ENCODE measurements at places on chromosomes 12 and 14.

GRCh38 chr12:93174473-93174872 is 203.3 kb upstream of the NUDT4 start:
- DNase-seq = no peak

- no peak for DNase-seq
These were observed 62.6 kb upstream of the VASH1 start for GRCh38 chr14:76698631-76699030.

DNA sequence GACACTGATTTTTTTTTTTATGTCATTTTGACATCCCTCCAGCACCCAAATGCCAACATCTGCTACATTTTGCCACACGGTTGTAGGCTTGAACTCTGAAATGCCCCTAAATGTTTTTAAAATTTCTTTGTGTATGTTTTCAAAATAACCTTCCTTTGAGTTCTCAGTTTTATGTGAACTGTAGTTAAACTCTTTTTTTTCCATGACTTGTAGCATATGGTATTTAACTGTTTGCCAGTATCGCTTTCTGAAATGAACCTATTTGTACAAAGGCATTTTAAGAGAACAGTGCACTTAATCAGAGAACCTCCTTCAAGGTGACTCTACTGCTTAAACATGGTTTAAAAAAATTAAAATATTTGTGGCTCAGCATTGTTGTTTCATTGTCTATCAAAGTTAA is 61.5 kb downstream of the PDE3A start:
- DNase-seq = no peak

GRCh38 chr14:36306836-36307235 is 13.6 kb downstream of the MBIP start:
- DNase-seq = no peak

- no peak for DNase-seq
These were observed 6.2 kb upstream of the CGRRF1 start for GRCh38 chr14:54503486-54503885.

DNA sequence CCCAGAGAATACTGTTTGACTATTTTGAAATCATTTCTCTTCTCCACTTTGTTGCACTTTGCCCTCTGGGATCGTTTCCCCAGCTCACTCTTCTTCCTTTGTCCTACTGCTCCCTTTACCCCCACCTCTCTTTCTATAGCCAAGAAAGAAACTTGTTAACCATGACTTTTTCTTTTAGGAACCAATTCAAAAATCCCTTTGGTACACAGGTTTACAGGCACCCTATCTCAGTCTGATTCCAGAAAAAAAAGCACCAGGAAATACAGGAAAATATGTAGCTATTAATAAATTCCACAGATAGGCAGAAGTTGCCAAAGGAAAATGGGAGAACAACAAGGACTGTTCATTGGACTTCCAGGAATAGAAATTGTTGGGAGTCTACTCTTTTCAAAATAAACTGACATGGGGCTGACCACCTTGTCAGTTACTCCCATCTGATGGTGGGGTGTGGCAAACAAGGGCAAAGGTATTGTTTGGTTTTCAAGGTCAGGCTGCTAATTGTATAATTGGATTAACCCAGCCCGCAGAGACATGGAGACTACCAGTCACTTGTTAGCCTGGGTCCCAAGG is 82.4 kb downstream of the CRADD start:
- no peak for DNase-seq

GRCh38 chr12:15225136-15225862 is 4.1 kb upstream of the RERG start:
- no peak for DNase-seq

DNA sequence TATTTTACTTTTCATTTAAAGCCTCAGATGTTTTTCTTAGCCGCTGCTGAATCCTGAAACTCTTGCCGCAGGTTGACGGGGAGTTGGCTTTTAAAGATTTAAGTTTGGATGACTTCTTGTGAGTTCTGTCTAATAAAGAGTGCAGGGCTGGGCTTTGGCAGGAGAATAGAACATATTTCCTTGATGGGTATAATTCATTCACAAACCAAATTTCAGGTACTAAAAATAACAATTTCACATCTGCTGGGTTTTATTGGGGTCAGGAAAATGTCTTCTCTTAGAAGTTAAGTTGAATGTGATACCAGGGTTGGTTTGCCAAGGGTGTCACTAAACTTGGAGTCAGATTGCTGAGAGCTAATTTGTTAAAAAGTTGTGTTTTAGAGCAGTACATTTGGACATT is 9.7 kb downstream of the SP1 start:
- DNase-seq = no peak

GRCh38 chr14:104610749-104611310 is 6.3 kb upstream of the TMEM179 start:
- no peak for DNase-seq

GRCh38 chr12:101591781-101592180 is 3.0 kb upstream of the MYBPC1 start:
- no peak for DNase-seq

DNA sequence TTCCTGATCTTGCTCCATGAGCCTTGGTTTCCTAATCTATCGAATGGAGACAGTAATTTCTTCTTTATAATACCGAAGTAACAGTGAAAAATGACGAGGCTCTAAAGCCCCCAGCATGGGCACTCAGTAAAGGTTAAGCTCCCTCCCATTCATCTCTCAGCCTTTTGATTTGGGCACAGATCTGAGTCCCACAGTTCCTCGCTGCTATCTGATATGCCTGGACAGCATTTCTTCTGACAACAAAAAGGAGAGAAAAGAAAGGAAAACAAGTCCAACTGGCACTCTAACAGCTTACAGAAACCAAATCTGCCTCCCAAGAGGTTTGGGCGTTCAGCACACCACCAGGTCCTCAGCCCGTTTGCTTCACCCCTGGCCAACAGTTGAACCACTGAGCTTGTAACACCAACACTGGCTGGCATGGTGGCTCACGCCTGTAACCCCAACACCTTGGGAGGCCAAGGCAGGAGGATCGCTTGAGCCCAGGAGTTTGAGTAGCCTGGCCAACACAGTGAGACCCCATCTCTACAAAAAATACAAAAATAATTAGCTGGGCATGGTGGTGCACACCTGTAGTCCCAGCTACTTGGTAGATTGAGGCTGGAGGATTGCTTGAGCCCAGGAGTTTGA is 19.5 kb downstream of the CCDC88C start:
- DNase-seq = no peak

- no peak for DNase-seq
These were observed 54.4 kb downstream of the SLC38A4 start for GRCh38 chr12:46771268-46771827.

DNA sequence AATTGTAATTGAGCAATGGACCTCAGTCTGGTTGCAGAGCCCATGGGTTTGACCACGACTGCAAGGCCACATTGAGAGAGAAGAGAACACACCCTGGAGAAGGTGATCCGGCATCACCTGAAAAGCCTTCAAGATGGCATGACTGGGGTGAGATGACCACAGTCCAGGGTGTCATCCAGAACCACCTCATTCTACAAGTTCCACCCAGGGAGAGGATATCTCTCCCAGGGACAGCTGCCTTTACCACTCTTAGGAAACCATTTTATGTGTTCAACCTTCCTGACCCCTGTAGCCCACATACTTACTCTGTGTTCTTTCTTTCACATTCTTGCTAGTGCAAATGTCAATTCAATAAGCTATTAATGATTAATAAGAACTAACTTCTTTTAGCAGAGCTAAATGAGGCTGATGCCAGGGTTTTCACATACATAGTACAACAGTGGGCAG is 43.4 kb upstream of the CPM start:
- DNase-seq = no peak

DNA sequence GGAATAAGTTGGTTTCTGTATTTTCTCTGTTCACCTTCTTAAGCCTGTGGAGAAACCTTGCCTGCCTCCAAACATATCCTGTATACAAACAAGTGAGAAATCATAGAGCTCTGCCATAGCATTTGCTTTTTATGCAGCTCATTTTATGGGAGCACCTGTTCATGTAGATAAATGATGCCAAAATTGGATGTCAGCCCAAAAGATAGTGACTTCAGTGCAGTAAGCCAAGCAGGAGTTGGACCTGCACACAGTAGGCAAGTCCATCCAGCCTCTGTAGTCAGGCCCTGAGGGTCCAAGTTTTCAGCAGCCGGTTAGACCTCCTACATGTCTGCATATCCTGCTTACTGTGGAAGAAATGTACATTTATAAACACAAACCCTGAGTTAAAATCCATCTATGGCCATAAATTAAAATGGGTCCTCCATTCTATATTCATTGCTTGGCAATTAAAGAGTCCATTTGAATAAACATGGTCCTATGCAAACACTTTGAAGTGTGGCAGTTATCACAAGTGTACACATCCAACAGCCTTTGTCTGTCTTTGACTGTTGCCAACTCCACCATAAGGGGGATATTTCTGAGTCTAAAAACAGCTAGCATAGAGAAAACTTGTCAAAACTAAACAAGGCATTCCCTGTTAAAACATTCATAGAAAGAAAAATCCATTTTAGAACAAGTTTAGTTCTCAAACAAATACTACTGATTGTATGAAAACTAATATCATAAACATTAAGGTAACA is 847.8 kb downstream of the RPS29 start:
- DNase-seq = no peak

- DNase-seq = no peak
These were observed 183.7 kb downstream of the NOVA1 start for GRCh38 chr14:26414103-26414502.

DNA sequence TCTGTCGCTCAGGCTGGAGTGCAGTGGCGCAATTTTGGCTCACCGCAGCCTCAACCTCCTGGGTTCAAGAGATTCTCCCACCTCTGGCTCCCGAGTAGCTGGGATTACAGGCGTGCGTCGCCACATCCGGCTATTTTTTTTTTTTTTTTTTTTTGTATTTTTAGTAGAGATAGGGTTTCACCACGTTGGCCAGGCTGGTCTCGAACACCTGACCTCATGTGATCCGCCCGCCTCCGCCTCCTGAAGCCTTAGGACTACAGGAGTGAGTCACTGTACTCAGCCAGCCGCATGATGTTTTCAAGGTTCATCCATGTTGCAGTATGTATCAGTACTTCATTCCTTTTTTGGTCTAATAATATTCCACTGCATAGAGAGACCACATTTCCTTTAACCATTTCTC is 2.4 kb upstream of the RNF34 start:
- DNase-seq = no peak

DNA sequence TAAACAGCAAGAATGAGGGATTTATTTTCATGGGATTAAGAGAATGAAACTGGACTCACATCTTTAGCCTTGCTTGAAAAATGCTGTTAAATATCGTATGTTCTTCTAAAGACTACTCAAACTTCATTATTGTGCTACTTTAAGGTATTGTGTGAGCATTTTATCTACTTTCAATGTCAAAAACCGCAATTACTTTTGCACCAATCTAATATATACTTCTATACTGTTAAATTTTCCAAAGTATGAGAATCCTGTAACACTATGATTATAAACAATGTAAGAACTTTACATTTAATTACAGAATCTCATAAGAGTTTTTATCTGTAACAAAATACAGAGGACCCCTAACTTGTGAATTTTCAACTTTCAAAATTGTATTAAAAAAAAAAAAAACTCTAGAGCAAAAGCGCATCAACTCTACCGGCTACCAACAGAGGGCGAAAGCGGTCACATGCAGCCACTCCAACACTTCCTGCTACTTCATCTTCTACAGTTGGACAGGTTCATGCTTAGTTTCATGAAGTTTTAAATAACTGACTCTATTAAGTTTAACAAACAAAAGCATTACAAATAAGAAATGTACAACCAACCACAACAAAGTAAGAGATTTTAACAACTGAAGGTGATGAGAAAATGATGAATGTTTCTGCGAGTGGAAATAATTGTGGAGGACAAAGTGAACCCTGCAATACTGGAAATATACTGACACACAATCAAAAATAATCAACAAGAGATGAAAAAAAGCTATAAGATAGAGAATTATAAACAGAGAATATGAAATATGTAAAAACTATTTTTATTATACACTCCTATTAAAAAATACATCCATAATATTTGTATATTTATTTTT is 210.9 kb downstream of the MED13L start:
- DNase-seq = peak; percentile 47

DNA sequence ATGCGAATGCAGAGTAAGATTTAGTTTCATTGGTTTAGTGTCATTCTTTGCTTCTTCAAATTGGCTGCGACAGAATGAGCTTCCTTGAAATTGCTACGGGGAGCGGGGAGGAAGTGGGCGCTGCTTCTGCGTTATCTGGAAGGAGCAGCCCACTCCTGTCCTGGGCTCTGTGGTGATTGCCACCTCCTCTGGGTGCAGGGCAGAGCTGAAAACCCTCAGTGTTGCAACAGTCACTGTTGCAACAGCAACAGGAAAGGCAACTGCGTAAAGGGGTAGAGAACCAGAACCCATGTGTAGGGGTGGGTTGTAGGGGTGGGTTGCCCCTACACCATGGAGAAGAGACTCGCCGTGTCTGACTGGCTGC is 57.7 kb downstream of the MAX start:
- no peak for DNase-seq

DNA sequence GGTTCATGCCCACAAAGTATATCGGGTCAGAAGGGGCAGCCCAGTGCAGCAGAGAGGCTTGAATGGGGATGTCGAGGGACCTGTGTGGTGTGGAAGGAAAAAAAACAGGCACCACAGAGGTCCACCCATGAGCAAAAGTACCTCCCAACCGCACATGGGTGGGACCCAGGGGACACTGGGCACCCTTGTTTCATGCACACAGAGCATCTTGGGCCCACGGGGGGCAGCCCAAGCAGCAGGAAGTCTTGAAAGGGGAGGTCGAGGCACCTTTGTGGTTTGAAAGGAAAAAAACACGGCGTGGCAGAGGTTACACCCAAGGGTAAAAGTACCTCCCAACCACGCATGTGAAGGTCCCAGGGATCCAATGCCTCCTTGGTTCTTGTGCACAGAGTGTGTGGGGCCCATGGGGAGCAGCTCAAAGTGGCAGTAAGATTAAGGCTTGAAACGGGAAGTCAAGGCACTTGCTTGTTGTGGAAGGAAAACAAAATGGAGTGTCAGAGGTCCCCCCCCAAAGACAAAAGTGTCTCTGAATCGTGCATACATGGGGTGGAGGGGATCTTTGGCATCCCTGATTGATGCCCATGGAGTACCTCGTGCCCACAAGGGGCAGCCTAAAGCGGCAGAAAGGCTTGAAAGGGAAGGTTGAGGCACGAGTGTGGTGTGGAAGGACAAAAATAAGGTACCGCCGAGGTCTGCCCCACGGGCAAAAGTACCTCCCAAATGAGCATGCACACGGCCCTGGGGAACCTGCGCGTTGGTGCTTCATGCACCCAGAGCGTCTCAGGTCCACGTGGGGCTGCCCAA is 575.5 kb downstream of the ALG10 start:
- DNase-seq = no peak

DNA sequence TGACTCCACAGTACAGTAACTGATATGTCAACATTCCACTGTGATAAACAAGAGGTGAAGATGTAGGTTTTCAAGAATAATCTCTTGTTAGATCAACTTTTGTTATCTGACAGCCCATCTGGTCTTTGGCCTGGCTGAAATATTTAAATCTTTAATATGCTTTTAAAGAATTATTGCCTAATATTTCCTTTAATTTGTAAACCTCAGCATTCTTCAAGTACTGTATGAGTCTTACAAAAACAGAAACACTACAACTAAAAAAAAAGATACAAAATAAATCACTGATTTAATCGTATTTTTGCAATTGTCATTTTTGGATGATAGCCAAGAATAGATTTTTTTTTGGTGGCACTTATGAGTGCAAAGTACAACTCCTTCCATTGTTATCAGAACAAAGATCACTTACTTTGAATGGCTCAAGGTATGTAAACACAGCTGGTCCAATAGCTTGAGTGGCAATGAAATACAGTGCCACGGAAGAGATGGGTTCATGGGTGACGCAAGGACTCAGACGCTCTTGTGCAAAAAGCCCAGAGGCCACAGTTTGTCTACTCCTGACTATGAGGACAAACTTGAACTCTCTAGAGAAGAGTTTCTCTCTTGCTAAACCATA is 109.5 kb downstream of the PAX9 start:
- DNase-seq = no peak

- DNase-seq = peak; percentile 71
These were observed 882 bp downstream of the HECTD1 start for GRCh38 chr14:31206536-31207286.

All from activated CD4-positive, alpha-beta T cell treated with anti-CD3 and anti-CD28 coated beads, Interleukin-2, amount 50 U/mL, for 48 hours (primary cell).